ENCODE measurements at places on chromosomes 4 and X. TPM values are rescaled to one million over a fixed set of nuclear protein-coding genes. Genes with fewer than 3 reads are reported as not detected.

DNA sequence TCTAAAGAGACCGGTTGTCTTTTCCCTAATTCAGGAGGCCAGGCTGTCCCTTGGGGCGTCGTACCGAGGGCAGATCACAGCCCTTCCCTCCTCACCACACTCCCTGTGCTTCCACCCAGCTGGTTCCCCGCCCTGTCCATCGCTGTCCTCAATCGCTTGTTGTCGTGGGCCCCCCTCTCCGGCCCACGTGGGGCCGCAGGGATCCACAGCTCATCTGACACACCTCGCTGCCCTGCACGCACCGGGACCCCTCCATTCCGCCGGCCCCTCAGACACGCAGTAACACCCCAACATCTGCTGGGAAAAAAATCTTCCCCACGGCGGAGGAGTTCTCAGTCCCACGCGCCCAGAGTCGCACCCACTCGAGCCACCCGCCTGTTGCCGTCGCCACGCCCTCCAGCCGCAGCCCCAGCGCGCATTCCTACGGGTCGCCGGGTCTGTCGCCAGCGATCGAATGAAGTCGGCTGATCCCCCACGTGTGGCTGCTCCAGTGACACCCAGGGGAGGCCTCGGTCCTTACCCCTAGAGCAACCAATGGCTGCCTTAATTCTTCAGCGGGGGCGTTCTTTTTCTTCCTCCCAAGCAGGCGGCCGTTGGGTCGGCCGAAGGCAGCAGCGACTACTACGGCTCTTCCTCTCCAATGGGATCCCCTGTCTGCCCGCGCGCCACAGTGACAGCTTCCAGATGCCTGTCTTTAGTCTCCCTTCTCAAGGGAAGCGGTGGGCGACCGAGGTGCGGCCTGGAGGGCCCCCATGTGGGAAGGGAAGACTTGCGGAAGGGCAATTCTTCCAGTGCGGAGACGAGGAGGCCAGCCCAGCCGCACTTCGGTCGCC is 893 bp upstream of the SEPTIN11 start:
- peak; percentile 58 for ATAC-seq

GRCh38 chrX:124230655-124231450 is 101.6 kb upstream of the TEX13D start:
- ATAC-seq: no peak

- no peak for ATAC-seq
Observed at GRCh38 chr4:52912608-52913007, 50.5 kb downstream of the RASL11B start.

DNA sequence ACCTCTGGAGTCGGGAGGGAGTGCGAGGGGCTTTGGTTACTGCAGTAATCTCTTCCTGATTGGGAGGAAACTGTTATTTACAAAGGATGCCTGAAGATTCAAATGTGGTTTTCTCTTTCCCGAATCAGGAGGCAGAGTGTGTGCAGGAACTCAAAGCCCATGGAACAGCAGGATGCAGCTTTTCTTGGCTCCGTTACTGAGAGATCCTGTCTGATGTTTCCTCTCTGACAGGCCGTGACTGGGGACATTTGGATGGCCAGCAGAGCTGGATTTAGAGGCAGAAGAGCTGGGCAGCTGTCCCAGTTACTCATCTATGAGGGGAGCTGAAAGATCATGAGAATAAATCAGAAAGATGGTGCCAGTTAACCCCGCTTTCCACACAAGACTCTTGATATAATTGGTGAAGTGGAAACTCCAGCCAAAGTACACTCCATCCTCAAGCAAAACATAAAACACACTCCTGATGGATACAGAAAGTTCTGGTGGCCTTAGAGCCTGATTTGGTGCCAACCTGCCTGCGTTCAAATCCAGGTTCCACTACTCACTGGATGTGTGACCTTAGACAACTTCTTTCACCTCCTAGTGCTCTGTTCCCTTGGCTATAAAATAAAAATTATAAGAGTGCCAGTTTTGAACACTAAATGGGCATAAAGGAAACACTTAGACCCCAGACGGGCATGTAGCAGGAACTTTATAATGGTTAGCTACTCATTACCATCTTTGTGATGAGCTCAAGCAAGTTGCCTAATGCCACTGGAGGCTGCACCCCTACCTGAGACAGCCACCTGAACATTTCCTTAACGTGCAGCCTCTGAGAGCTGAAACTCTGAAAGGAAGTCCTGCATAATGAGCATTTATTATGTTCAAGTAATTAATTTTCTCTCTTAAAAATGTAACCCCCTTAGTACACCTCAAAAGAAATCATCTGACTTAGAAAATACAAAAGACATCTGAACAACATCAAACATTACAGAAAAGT is 349.0 kb upstream of the GATB start:
- no peak for ATAC-seq

DNA sequence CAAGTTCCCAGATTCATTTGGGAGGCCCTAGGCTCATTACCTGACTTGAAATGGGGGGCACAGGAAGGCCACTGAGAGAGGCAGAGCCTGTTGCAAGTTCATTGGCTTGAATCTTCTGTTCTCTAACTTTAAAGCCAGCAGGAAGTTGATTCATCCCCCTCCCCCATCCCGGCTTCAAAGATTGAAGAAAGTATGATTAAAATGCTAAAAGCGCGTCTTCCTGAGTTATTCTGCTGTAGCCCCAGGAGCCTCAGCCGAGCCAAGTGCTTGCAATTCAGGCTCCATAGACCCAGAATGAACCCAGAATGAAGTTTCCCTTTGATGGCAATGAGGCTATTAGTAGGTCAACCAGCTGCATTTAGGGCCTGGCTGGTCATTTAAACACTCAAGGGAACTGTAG is 14.7 kb downstream of the CHST7 start:
- no peak for ATAC-seq

DNA sequence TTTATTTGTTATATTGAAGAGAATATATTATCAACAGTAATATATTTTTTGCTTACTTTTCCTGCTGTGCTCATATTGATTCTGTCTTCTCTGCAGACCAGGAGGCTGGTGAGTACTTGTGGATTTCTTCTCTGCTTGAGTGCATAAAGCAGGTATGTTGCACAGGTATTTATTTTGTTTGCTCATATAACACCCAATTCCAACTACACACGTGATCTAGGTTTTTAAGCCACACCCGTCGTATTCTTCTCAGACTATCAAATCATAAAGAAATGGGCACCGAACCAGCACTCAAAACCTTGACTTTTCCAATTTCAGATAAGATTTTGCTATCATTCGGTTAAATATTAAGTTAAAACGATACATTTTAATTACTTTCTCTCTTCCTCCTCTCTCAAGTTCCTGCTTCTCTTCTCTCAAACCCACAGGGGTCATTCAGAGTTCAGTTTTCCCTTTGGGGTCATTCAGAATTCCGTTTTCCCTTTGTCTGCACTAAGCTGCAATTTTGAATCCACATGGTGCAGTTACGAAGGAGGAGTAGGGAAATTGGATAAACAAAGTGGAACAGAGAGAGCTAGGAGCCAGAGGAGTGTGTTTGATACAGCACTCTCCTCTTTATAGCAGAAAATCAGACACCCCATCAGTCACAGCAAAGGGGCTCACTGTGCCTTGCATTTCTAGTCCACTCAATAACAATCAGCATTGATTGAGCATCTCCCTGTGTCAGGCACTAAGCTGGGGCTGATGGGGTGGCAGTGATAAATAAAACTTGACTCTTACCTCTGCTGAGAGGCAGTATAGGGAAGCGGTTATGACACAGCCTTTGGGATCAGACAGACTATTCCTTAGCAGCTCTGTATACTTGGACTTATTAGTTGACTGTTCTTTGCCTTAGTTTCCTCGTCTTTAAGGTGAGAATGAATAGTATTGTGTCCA is at the start of gene ADH1C:
ADH1C (minus strand) TSS at position 145 of the 936 bp plus-strand sequence; CDS start at position 74, 71 bp downstream.
- peak; percentile 44 for ATAC-seq

DNA sequence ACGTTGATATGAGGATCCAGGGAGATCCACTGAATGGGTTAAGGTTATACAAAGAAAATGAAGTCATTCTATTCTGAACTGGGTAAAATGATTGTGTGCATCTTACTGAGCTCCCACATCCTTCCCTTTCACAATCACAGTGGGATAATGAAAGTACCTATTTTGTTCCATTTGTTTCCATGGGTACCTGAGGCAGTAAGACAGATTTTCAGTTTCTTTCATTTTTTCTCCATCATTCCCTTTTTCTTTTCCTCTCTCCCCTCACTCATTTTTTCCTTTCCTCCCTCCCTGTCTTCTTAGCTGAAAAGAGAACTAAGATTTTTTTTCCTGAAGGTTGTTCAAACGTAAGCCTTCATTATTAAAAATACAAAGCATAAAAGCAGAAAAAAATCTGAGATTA is 4.6 kb downstream of the GRIA2 start:
- no peak for ATAC-seq

DNA sequence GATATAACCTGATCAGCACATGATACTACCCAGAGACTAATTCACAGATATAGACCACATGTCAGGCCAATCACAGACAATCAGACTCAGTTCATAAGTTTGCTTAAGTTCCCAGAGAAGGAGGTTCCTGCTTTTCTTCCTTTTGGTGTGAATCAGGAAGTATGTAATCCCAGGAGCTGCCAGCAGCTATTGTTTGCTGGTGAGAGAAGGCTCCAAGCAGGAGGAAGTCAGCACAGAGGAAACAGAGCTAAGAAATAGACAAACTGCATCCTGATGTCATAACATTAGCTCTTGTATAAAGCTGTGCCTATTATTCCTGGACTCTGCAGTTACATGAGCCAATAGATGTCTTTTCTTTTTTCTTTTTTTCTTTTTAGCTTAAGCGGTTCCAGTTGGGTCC is 50.9 kb downstream of the UCHL1 start:
- ATAC-seq: peak; percentile 86

Gene RAI2
- total RNA-seq: 1.1 TPM

Gene SLC9B1
- total RNA-seq: 0.28 TPM

Gene SUPT20HL1
- total RNA-seq: not detected

Gene STK32B
- total RNA-seq: 0.28 TPM

Gene CXCL8
- total RNA-seq: 3.2 TPM

Gene CCDC110
- 0.20 TPM for total RNA-seq

Gene ADH7
- 120 TPM for total RNA-seq
